ENCODE measurements at places on chromosomes 7 and 10.

- DNase-seq, result no peak
Measured at GRCh38 chr7:108367314-108367713, 88.9 kb downstream of the NRCAM start.

GRCh38 chr7:147796581-147796980, 794.0 kb upstream of the C7orf33 start:
- no peak for DNase-seq

- DNase-seq, result peak; percentile 51
Measured at GRCh38 chr10:119301397-119301796, 94.0 kb downstream of the GRK5 start.

GRCh38 chr7:141562543-141562942, 11.3 kb downstream of the AGK start:
- no peak for DNase-seq

- no peak for DNase-seq
Measured at GRCh38 chr10:98528805-98529183, 82.1 kb upstream of the HPS1 start.

- no peak for DNase-seq
Measured at GRCh38 chr10:70233939-70234300, 691 bp upstream of the PPA1 start.

- no peak for DNase-seq
Measured at GRCh38 chr10:13669901-13670300, 83.1 kb downstream of the PRPF18 start.

- no peak for DNase-seq
Measured at GRCh38 chr10:96703358-96703757, 17.0 kb downstream of the PIK3AP1 start.

DNA sequence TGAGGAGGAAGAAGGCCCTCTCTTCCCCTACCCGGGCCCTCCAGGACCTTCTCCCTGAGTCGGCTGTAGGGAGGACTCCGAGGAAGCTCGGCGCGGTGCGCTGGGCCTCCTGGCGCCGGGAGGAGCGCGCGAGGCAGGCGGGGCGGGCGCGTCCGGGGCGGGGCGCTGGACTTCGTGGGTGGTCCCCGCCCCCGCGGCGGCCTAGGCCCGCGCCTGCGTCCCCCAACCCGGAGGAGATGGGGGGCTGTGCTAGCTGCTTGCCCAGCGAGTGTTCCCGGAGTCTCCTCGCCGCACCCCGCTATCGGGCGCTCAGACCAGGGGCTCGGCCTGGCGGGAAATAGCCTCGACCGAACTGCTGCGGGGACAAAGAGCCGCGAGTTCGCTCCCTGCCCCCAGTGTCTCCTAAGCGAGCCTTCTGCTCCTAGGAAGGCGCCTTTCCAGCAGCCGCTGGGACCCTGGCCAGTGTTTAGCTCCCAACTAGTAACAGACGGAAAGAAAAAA, 19.2 kb upstream of the SMO start:
- DNase-seq, result peak; percentile 19

GRCh38 chr7:47446871-47447466, 134.9 kb downstream of the TNS3 start:
- DNase-seq, result no peak

DNA sequence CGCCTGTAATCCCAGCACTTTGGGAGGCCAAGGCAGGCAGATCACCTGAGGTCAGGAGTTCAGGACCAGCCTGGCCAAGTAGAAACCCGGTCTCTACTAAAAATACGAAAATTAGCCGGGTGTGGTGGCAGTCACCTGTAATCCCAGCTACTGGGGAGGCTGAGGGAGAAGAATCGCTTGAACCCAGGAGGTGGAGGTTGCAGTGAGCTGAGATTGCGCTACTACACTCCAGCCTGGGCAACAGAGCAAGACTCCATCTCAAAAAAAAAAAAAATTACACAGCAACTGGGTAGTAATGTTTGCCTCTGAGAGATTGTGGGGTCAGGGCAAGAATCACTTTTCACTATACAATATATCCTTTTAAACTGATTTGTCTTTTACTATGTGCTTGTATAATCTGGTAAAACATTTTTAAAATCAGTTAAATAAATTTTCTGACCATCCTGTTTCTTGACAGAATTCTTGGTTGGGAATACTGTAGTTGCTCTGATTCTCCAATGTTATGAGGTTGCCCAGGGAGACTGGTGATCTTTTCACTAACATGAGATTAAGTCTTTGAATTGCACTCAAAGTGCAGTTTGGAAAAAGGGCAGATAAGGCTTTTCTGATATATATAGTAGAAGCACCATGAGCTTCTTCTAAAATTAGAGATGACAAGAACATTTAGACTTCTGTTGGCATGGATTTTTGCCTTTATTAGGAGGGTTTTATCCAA, 1.5 kb downstream of the ENTPD7 start:
- DNase-seq, result no peak

- DNase-seq, result no peak
Measured at GRCh38 chr10:75197906-75198305, 12.7 kb upstream of the VDAC2 start.

- no peak for DNase-seq
Measured at GRCh38 chr7:4861227-4861626, 603 bp downstream of the PAPOLB start.

GRCh38 chr7:157019718-157020451, 9.4 kb upstream of the MNX1 start:
- DNase-seq, result no peak
